Transverse colon (tissue), 4 donors: ENCODE measurements at places on chromosomes 2 and 18.

DNA sequence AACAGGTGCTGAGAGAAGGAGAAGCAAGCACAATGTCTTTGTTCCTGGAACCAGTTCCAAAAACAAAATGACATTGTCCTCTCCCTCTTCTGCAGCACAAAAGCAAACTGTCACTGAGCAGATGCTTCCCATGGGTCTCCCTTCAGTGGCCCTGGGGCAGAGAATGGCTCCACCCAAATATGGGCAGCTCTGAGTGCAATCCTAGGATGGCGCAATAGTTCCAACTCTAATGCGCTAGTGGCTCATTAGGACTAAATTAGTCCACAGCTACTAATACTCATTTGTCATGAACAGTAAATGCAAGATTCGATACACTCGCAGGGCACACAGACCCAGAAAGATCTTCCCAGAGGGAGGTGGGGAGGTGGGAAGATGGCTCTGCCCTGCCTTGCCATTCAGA lies 205.2 kb upstream of the CHAC2 start:
- DNase-seq, result no peak

GRCh38 chr2:167331636-167332232 lies 443.5 kb downstream of the XIRP2 start:
- peak; percentile 22 for DNase-seq

DNA sequence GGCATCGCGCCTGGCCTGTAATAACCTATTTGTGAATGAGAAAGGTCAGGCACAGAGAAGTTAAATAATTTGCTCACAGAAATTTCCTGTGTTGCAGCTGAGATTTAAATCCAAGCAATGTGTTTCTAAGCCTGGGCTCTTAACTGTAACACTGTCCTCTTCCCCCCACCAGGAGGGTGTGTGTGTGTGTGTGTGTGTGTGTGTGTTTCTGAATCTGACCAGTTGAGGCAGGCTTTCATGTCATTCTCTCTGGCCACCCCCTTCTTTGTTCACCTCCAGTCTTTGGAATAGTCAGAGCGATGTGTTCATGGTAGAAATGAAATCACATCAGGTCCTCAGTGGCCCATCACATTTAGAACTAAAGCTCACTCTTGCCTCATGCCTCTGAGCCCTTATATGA lies 81.2 kb downstream of the NEDD4L start:
- DNase-seq, result no peak

DNA sequence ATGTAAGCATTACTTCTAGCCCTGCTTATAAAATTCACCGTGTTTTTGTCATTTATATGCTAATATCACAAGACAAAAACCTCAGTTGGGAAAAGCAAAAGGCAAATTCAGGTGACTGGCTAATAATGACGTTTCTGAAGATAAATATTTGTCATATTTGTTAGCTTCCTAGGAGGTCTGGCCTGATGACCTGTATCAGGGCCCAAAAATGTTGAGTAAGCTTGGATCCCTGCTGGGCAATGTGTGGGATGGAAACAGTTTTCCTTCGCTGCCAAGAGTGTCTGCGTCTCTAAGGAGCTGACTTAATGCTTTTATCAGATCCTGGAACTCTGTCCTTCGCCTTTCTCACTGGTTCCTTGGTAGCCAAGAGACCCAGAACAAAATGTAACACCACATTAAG lies 230.1 kb upstream of the PXDN start:
- DNase-seq, result no peak

DNA sequence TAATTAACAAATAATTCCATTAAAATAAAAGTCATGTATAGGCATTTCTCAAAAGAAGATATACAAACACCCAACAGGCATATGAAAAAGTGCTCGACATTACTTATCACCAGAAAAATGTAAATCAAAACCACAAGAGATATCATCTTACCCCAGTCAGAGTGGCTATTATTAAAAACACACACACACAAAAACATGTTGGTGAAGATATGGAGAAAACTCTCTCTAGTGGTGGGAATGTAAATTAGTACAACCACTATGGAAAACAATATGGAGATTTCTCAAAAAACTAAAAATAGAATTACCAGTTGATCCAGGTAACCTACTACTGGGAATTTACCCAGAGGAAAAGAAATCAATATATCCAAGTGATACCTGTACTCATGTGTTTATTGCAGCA lies 966.3 kb upstream of the POU3F3 start:
- DNase-seq, result no peak

DNA sequence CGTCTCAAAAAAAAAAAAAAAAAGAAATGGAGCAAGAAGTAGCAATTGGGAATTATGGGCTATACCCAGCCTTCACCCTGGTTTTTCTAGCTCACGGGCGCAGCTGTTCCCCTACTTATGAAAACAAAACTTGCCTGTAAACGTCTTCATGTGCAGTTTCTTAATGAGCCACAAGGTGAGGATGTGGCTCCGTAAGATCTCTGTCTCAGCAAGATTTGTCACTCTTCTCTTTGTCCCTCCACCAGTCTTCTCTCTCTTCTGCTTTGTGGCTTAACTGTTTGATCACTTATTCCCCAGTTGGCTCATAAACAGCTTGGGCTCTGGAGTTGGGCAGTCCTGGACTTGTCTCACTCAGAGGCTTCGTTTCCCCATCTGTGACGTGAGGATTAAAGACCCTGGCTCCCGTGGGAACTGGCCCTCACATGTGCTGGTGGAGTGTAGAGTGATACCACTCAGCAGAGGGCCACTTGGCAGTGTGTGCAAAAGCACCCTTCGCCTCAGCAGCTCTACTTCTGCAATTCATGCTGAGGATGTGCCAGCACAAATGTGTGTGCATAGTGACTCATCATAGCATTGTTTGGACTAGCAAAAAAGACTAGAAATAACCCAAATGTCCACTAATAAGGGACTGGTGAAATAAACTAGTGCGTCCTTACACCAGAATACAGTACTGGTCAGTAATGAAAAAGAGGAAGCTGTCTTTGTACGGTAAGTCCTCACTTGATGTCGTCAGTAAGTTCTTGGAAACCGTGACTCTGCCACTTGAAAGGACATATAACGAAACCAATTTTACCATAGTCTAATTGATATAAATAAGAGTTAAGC lies 8.7 kb downstream of the CEP68 start:
- peak; percentile 54 for DNase-seq

- peak; percentile 60 for DNase-seq
These were observed 31.8 kb downstream of the AGFG1 start for GRCh38 chr2:227503433-227504406.

DNA sequence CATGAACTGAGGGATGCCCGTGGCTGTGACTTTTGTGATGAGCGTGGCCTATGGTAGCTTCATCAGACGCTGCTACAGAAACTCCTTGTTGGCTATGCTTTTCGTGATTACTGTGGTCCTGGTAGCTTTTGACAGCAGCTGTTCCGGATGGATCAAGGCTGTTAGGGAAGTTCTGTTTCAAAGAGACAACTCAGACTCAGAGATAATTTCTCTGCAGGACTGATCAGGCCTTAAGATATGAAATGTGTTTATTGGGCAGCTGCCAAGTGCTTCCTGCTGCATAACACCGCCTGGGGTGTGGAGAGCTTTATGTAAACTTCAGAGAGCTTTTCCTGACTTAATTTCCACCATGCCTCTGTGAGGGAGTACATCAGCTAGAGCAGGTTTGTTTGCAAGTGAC lies 243.8 kb downstream of the TSN start:
- DNase-seq, result peak; percentile 34

GRCh38 chr2:21787941-21788340 lies 664.2 kb downstream of the TDRD15 start:
- no peak for DNase-seq

- no peak for DNase-seq
These were observed 216.2 kb upstream of the ST6GAL2 start for GRCh38 chr2:107102176-107102575.

GRCh38 chr2:184129073-184129472 lies 469.3 kb upstream of the ZNF804A start:
- no peak for DNase-seq

- no peak for DNase-seq
These were observed 3.2 kb downstream of the NMUR1 start for GRCh38 chr2:231527091-231527395.

DNA sequence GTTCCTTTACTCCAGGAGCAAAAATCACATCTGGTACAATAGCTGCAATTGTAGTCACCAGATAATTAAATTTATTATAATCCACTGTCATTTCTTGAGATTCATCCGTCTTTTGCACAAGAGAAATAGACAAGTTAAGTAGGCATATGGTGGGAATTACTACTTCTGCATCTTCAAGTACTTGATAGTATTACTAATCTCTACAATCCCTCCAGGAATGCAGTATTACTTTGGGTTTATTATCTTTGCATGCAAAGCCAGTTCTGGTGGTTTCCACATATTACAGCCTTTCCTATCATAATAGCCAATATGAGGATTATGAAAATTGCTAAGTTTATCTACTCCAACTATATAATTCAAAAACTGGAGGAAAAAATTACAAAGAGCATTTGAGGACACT lies 254.1 kb downstream of the IKZF2 start:
- no peak for DNase-seq

- no peak for DNase-seq
These were observed 41.6 kb upstream of the RMDN2 start for GRCh38 chr2:37883518-37883917.

DNA sequence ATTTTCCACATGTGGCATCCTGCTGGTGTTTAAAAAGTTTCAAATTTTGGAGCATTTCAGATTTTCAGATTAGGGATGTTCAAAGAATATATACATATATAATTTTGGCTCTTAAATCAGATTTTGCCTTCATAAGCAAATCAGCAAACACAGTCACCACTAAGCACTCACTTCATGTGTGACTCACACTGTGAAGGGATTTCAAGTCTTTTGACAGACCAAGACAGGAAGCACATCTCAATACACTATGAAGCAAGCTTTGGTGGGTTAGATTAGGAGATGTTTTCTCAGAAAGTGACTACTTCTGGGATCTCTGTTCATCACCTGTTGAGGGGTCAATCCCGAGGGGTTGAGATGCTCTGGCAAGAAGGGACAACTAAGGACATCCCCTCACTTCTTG lies 227.8 kb upstream of the RBBP8 start:
- DNase-seq, result no peak

GRCh38 chr2:55048508-55049042 lies 1.7 kb downstream of the RTN4 start:
- DNase-seq, result peak; percentile 37

DNA sequence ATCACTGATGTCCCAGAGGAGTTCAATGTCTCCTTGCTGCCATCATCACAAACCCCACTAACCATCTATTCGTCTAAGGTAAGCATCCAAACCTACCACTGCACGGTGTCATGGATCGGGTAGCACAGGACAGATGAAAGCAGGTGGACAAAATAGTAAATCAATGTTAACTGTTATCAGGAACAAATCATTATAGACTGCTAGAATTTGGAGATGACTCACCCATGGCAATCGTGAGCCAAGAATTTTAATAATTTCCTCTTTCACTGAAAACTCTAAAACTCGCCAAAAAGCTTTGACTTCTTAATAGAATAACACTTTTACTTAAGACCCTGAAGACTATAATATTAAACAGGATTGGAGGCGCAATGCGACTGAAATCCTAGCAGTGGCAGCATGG lies 33.7 kb upstream of the BZW1 start:
- DNase-seq, result no peak

- DNase-seq, result no peak
These were observed 25.6 kb upstream of the TBC1D8 start for GRCh38 chr2:101176803-101177202.

GRCh38 chr2:108978709-108979111 lies 10.3 kb downstream of the EDAR start:
- DNase-seq, result no peak

DNA sequence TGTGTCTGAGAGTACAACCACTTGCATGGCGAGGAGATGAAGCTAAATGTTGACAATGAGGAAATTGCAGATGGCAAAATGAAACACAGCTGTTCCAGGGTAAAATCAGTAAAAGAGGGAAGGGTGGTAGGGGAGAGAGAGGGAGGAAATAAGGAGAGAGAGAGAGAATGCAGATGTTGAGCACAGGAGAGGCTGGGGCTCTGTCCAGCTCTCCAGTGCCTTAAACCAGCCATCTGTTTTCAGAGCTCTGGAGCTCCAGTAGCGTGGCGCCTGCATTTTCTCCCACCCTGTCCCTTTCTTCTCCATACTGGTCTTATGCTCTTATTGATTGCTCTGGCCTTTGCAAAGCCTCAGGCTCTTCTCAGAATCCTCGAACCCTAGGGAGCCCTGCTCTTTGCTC lies 52.7 kb upstream of the BOD1L2 start:
- DNase-seq, result no peak

GRCh38 chr2:84942166-84942565 lies 28.8 kb upstream of the KCMF1 start:
- DNase-seq, result no peak
